Mesothelial cell of epicardium (in vitro differentiated cells): ENCODE measurements at places on chromosomes 13 and 19.

- DNase-seq = no peak
These were observed 97.7 kb downstream of the ANKRD10 start for GRCh38 chr13:110817143-110817542.

DNA sequence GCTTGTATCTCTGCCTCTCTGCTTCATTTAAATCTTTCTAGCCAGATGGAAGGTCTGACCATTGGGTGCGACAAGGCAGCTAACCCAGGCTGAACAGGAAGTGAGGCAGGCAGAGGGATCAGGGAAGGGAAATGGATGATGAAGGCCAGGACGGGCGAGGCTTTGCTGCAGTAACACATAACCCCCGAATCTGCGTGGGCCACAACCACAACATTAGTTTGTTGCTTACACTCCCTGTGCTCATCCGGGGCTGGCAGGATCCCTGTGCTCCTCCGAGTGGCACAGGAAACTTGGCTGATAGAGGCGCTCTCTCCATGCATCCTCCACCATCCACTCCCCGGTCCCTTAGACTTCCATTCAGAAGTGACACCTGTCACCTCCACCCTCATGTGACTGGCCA is 1.1 kb upstream of the FLT3LG start:
- DNase-seq = no peak

DNA sequence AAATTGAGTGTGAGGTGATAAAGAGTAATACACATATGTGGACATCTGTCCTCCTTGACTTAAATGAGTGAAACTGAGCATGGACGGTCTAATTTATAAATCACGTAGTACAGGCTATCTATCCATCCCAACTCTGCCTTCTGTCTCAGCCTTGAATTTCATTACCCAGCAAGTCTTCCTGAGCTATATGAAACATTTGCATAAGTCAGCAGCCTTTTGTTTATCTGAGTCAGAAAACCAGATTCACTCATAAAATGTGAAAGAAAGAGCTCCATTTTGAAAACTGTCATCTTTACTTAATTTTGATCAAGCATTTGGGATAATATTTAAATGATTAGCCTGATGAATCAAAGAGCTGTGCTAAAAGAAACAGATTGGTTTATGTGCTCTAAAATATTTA is 197.9 kb downstream of the LHFPL6 start:
- no peak for DNase-seq

DNA sequence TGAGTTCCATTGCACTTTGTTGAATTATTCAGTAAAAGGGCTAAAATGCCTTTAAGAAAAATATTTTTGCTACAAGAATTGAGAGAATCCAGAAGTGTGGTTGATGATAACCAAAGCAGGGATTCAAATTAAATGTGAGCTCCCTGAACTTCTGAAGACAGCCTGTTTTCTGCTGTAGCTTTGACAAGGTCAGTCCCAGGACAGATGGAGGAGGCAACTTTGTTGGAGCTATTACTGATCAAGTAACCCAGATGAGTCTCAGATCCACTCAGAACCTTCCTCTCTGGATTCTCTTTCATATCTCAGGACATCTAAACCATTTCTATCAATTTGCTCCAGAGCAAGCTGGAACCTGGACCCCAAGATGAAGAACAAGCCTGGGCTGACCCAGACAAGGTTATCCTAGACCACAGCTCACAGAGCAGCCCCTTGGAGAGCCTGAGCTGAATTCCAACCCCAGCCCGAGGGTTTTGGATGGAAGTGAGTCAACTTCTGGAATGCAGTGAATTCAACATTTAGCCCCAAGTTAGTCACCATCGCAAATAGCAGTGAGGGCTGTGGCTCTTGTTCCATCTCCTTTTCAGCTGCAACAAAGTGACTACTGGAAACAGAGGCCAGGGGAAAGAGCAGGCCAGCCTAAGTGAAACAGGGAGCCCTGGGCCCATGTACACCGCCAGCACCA is 137.8 kb upstream of the TSC22D1 start:
- DNase-seq = no peak

DNA sequence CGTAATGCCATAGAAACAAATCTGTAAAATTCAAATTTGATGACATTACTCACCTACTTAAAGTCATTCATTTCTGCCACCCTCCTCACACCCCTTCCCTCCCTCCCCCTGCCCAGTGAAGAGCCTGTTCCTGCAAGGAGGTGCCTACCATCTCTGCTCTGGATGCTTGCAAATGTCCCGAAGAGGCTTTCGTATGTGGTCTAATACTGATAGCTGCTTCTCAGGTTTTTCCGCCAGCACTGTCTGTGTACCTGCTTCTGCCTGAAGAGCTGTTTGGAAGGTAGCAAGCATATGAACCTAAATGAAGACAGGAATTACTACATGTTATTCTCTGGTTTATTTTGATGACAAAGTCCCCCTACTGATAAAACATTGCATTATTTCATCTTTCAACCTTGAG is 57.1 kb downstream of the GPALPP1 start:
- DNase-seq = no peak

DNA sequence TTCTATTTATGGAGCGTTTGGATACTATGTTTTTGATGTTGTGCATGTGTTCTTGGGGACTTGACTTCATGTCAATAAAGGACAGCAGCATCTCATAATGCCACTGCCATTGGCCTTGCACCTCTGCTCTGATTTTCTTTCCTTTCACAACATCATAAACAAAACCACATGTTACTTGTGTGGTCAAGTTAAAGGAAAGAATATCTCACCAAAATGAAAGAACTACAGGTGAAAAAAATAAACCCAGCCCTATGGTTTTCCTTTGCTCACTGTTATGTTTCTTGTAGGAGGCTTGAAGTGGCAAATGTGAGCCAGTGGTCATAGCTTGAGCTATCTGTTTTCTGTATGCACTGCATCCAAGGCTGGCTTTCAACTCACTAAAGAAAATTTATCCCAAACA is 240.4 kb downstream of the KCNRG start:
- DNase-seq = no peak

- peak; percentile 92 for DNase-seq
These were observed at the start of the genes BRME1 and CC2D1A for GRCh38 chr19:13905634-13906520. Gene BRME1 (minus strand): TSS chr19:13906117. CDS start chr19:13904892, 1,225 bp downstream. Gene CC2D1A (plus strand): TSS chr19:13906201. CDS start chr19:13906442, 241 bp downstream.

DNA sequence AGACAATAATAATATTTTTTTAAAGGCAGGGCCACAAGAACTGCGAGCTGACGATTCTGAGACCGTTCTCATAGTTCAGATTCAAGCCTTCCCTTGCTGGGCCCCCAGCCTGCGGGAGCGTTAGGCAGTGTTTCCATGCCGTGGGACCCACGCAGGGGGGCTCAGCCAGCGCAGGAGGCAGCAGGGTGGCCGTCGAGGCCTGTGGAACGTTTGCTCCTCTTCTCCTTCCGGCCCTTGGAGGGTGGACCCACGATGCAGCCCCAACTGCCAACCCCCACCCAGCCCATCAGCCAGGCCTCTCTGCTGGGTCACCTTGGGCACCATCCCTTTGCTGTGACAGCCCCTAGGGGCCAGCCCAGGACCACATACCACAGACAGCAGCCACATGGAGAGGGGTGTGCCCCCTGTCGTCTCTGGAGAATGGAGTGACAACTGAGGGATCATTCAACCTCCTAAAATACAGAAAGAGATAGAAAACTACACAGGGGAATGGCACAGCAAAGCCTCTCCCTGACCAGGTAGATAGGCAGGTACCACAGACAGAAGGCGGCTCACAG is 46.8 kb downstream of the PDCD5 start:
- DNase-seq = no peak

GRCh38 chr13:103022336-103022735 is 43.9 kb downstream of the SLC10A2 start:
- DNase-seq = no peak

GRCh38 chr13:33228648-33229445 is 56.7 kb downstream of the STARD13 start:
- DNase-seq = no peak
